Right cardiac atrium (tissue), 5 donors: ENCODE measurements at places on chromosomes 11 and 22.

DNA sequence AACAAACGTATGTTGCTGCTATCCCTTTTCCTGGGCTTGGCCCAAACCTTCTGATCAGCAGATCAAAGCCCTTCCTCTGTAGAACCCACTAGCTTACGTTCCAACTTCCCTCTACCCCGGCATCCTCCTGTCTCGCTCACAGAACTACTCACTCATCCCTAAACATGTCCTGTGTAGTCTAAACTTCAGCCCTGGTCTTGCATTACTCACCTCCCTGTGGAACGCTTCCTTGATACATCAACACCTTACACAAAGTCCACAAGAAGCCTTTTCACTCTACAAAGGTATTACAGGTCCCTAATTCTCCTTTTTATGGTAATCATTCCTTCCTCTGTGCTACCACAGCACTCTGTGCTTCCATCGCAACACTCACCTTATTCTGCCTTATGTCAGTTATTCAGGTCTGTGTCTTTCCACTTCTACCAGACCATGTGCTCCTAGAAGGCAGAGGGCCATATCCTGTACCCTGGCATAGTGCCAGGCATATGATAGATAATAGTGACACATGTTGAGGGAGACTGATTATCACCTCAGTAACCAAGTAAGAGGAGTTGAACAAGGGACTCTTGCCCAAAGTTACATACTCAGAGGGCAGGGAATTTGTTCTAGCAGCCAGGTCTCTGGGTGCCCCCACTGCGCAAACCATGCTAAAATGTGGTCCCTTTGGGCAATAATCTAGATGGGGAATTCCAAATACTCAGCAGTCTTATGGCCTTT lies 41.6 kb downstream of the USP35 start:
- DNase-seq: no peak

DNA sequence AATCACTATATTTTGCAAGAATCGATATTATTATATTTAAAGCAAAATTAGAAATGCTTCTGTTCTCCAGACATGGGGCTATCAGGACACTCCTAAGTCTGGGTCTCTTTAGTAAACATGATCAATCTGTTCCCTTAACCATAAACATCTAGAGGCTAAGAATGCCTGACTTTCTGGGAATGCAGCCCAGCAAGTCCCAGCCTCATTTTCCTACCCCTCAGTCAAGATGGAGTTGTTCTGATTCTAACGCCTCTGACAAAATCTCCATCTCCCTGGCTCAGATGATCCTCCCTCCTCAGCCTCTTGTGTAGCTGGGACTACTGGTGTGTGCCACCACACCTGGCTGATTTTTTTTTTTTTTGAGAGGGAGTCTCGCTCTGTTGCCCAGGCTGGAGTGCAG lies 35.0 kb downstream of the SLCO2B1 start:
- DNase-seq: no peak

- no peak for DNase-seq
These were observed 7.1 kb upstream of the CDC42EP2 start for GRCh38 chr11:65307298-65308229.

- peak; percentile 95 for DNase-seq
These were observed 15.8 kb downstream of the LINC01488 start for GRCh38 chr11:69497221-69497787.

DNA sequence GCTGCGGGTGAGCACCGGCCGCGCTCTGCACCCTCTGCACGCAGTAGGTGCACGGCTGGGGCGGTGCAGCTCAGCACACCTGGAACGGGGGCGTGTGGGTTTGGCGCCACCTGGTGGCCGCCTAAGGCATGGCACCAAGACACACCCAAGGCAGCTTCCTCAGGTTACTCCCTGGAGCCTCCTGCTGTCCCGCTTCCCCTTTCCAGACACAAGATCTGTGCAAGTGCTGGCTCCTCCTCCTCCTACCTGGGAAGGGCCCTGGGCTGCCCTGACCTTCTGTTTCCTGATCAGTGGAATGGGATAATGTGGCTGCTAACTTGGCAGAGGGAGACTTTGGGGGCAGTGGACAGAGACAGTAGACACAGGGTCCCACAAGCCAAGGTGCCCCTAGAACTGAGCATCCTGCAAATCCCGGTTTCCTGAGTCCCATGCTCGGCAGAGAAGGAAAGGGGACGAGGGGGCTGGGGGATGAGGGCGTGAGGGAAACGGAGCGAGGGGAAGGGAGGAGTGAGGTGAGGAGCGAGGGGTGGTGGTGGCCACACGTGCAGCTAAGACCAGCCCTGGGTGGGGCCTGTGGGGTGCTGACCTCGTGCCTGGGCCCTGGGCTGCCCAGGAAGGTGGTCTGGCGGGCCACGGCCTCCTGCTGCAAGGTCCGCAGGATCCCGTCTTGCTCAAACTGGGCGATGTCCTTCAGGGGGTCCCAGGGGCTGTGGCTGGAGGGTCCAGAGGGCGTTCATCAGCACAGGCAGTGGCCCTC lies 34.8 kb upstream of the CARS1 start:
- peak; percentile 82 for DNase-seq

GRCh38 chr11:133154781-133155180 lies 377.5 kb downstream of the OPCML start:
- DNase-seq: no peak

GRCh38 chr11:129352676-129353075 lies 23.0 kb upstream of the BARX2 start:
- no peak for DNase-seq

DNA sequence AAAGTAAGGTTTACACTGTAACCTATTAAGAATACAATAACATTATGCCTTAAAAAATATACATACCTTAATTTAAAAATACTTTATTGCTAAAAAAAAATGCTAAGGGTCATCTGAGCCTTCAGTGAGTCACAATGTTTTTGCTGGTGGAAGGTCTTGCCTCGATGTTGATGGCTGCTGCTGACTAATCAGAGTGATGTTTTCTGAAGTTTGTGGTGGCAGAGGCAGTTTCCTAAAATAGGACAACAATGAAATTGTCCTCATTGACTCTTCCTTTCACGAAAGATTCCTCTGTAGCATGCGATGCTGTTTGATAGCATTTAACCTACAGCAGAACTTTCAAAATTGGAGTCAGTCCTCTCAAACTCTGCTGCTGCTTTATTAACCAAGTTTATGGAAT lies 97.6 kb downstream of the FAT3 start:
- no peak for DNase-seq

DNA sequence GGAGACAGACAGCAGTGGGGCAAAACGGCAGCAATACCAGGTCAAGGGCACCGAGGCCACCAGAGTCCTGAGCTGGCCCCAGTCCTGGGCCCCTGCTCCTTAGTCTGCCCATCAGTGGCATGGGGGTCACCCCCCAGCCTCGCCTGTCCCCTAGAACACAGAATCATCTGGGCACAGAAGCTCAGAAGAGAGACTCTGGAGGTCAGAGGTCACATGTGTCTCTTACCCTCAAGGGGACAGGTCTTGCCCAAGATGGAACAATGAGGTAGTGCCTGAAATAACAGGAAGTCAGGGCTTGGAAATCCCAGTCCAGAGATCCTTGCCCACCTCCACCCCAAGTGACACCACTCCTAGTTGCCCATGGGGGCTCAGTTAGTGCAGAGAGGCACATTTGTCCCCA lies 20.6 kb downstream of the PDE2A start:
- peak; percentile 4 for DNase-seq

- DNase-seq: peak; percentile 79
These were observed 33.8 kb downstream of the EHF start for GRCh38 chr11:34654483-34655334.

DNA sequence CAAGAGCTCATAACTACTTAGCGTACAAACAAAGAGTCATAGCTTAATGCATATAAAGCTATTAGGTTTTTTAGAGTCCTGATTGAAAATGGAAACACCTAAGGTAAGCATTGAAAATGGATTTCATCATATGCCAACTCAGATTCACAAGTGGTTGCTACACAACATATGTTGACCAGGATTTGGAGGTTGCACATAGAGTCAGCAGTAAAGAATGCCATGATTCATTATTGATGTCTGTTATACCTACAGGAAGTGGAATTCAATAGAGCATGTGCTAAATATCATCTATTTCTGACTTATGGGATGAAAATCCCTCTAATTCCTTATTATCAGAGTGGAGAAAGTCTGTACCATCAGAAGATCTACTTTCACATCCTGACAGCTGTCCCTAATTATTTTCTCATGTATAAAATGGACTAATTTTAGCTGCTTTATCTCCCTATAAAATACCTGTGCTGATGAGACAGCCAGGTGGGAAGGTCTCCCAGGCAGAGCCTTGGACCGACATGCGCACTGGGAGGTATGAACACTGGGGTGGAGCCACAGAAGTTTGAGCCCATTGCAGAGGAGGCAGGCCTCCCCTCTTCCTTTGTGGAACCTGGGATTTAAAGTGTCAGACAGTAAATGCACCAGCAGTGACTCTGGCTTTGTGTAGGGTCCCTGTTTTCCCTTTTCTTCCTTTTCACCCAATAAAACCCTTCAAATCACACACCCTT lies 204.2 kb downstream of the AASDHPPT start:
- no peak for DNase-seq

DNA sequence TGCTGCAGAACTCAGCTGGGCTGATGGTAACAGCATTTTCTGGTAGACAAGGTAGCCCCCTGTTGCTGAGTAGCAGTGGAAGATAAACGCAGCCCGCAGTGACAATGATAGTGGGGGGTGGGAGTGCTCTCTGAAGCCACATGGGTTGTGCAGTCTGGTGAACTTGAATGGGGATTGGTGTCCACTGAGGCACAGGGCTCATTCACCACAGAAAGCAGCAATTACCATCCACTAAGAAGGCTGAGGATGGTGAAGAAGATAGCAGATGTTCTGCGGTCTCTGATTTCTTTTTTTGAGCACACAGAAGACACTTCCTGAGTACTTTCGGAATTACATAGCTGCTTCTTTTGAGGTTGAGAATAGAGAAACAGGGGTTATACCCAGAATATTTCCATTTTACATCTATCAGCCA lies 150.3 kb downstream of the LRRC4C start:
- DNase-seq: no peak

DNA sequence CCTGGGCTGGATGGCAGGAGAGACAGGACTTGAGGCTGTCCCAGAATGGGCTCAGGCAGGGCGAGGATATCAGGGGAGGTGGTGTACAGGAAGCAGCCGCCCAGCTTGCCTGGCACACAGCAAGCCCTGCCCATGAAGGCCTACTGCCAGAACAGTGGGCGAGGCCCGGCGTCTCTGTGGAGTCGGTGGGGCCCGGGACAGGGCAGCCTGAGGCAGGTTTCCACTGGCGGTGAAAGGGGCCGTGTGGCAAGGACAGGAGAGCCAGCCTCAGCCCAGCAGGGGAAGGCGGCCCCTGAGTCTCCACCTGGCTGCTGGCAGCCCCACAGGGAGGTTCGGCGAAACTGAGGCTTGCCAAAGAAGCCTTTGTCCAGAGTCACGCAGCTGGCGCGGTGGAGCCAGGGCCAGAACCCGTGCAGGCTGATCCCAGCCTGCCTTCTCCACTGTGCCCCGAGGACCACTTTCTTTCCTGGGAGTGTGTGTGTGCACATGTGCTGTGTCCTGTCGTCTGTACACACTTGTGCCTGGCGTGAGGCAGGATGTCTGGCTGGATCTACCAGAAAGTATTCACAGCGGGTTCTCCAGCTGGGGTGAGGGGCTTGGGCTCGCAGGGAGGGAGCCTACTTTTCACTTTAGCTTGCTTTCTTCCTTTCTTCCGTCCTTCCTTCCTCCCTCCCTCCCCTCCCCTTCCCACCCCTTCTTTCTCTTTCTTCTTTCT lies 1.2 kb downstream of the TSPO start:
- peak; percentile 92 for DNase-seq

DNA sequence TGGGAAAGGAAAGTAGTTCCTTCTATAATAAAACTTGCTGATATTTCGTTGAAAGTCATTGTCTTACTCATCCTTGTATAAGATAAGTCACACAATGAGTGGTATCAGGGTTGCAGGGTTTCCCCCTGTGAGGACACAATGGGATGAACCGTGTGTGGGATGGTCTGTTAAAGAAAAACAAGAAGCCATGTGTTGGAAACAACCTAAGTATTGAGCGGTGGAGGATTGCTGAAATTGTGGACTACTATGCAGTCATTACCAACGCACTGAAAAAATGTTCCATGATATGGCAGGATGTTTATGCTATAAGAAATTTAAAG lies 28.6 kb downstream of the PTPRJ start:
- DNase-seq: no peak

DNA sequence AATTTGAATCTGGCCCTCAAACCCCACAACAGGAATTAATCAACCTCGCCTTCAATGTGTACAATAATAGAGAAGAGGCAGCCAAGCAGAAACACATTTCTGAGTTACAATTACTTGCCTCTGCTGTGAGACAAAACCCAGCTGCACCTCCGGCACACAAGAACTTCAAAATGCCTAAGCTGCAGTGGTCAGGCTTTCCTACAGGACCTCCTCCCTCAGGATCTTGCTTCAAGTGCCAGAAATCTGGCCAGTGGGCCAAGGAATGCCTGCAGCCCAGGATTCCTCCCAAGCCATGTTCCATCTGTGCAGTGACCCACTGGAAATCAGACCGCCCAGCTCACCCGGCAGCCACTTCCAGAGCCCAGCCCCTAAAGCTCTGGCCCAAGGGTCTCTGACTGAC lies 3.4 kb upstream of the NDUFC2 start:
- DNase-seq: no peak

DNA sequence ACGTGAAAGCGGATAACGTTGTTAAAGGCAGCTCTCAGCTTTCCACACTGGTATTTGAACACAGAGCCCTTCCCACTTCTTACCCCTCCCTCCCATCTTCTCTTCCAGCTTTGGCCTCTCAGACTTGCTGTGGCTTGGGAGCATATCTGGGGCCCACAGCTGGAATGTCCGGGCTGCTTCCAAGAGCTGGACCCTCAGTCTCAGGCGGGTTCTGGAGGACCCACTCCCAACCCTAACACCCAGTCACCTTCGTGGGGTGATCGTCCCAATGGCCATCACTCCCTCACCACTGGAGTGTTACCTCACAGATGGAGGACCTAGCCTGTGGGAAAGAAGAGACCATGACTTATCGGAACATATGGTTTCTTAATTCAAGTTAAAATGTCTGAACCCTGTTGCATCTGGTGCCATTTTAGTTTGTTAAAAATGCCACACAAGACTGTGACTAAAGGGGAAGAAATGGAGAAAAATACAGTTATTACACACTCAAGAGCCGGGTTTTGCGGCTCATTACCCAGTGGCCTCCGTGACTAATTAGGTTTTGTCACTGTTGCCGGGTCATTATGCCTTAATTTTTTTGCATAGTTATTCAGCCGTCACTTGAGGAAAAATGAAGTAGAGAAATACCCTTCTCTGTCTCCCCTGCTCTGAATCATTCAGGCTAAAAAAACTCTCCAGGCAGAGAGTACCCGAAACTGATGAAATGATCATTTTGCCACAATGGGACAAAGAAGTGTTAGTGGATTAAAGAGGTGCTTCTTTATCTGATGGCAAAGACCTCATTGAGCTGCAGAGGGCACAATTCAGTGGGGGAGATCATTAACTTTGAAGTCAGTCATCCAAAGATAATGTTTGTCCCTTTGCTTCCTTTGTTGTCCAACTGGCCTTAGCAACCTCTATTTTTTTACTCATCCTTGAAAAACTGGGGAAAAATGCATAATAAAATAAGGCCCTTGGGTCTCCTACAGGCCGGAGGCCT lies 87.2 kb upstream of the HTATIP2 start:
- DNase-seq: no peak

DNA sequence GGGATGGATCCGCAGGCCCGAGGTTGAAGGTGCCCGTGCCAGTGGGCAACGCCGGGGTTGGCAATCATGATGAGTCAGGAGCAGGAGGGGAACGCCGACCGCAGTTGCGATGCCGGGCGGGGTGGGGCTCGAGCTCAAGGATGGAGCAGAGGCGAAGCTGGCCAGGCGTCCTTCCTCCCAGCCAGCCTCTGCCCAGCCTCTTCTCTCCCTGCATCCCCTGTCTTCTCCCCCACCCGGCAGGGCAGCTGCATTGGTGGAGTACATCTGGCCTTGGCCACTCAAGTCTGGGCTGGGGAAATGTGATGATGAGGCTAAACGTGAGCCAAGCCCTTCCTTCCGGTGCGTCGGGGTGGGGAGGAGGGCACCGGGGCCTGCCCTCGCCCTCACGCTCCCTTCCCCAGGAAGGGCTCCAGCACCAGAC lies 3.9 kb downstream of the IFITM10 start:
- DNase-seq: peak; percentile 57
